Natural killer cell treated with Interleukin-12 subunit alpha and Interleukin-12 subunit beta and Interleukin-15 and Interleukin-18, amount 100 ng/mL, for 72 hours (primary cell): ENCODE measurements at places on chromosomes 5 and 9.

DNA sequence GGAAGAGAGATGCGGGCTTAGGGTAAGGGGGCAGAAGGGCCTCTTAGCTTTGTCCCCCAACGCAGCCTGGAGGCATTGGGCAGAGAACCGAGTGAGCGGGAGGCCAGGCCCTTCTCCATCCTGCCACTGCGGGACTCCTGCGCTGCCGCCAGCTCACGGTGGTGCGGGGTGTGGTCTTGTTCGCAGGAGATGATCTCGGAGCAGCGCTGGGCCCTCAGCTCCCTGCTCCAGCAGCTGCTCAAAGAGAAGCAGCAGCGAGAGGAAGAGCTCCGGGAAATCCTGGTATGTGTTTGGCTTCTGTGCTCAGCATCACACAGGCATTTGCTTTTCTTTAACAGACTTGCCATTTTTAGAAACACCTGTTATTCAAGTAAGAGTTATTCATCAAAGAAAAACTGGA is 41.3 kb downstream of the LRSAM1 start:
- H3K27me3 ChIP-seq, result no peaks in the 10 kb centered on the region
- H3K4me1 ChIP-seq, result no peaks in the 10 kb centered on the region
- DNase-seq, result no peak
- H3K4me3 ChIP-seq, result no peak overlapping the region
- H3K27ac ChIP-seq, result no peak overlapping the region

- no peaks in the 10 kb centered on the region for H3K4me1 ChIP-seq
- no peak overlapping the region for H3K4me3 ChIP-seq
- no peak overlapping the region for H3K27ac ChIP-seq
Observed at GRCh38 chr9:16341177-16341576, 529.3 kb downstream of the BNC2 start.

DNA sequence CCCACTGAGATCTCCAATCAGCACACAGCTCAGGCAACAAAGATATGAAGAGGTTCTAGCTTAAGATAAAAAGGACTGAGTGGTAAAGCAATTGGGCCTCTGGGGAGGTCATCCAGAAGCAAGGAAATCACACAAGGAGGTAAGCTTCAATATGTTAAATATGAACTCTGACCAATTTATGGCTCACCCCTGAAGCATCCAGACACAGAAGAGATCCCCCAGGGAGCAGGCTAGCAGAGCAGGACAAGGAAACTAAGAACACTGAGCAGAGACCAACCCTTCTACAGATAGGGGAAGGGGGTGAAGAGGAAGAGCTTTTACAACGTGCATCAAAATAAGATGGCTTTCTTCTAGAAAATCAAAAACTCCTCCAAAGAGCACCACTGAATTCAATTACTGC is 616.2 kb downstream of the DNAH5 start:
- no peak for DNase-seq
- H3K4me1 ChIP-seq, result no peaks in the 10 kb centered on the region
- no peak overlapping the region for H3K27ac ChIP-seq
- no peaks in the 10 kb centered on the region for H3K36me3 ChIP-seq
- no peak overlapping the region for H3K4me3 ChIP-seq

DNA sequence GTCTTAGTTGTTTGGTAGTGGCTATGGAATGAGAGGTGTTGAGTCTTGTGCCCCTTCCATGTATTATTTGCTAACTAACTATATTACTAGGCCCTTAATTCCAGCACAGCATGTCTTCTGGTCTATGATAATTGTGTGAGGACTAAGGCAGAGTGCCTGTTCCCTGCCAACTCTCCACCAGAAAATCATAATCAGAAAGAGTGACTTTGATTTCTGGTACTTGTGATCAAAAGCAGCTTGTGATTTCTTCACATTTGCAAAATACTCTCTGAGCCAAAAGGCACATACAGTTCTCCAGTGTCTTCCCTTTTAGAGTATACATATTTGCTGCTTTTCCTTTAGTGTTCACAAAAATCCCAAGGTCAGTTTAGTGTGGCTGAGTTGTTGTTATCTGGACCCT is 229.9 kb downstream of the GNA14 start:
- no peak for DNase-seq
- no peaks in the 10 kb centered on the region for H3K36me3 ChIP-seq
- H3K27me3 ChIP-seq, result no peaks in the 10 kb centered on the region
- H3K4me1 ChIP-seq, result no peaks in the 10 kb centered on the region
- no peak overlapping the region for H3K4me3 ChIP-seq
- no peak overlapping the region for H3K27ac ChIP-seq

DNA sequence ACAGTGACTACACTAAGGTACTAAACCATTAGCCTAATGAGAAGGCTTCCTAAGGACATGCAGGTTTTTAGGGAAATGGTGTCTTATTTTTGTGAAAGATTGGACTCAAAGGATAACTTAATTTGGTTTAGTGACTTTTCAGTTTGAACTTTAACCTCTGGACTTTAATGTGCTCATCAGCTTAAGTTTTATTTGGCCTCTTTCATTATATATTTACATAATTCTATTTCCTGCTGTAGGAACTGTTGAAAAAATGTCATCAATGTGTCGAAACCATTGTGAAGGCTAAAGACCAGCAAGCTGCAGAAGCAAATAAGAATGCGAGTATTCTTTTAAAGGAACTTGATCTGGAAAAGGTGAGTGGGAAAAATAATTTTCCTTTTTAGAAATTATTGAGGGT is 34.3 kb upstream of the EIF4EBP3 start:
- no peaks in the 10 kb centered on the region for H3K27me3 ChIP-seq
- no peak for DNase-seq
- no peak overlapping the region for H3K27ac ChIP-seq
- no peaks in the 10 kb centered on the region for H3K4me1 ChIP-seq
- peaks cover 20% of the 10 kb centered on the region for H3K36me3 ChIP-seq
